ENCODE measurements at places on chromosomes 3 and 15.

- DNase-seq = peak; percentile 68
Observed at GRCh38 chr3:95721938-95722337, 1092.5 kb upstream of the EPHA6 start.

- no peak for DNase-seq
Observed at GRCh38 chr3:110341047-110341446, 730.6 kb upstream of the NECTIN3 start.

GRCh38 chr3:111151438-111151837 is 79.8 kb downstream of the NECTIN3 start:
- no peak for DNase-seq

DNA sequence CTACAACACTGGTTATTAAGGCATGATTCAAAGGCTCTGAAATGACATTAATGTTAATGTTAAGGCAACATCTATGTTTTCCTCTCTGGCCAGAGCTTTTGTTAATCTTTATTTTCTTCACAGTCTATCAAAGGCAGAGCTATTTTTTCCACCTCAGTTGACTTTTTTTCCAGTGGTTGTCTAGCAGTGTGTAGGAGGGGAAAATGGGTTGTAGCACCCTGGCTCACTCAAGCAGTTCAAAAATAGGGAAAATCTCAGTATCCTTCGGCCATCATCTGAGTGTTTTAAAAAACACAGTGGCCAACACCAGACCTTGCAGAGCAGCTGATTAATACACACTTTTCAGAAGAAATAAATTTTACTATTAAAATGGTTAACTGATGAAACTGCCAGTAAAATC is 21.4 kb downstream of the CBLB start:
- no peak for DNase-seq

DNA sequence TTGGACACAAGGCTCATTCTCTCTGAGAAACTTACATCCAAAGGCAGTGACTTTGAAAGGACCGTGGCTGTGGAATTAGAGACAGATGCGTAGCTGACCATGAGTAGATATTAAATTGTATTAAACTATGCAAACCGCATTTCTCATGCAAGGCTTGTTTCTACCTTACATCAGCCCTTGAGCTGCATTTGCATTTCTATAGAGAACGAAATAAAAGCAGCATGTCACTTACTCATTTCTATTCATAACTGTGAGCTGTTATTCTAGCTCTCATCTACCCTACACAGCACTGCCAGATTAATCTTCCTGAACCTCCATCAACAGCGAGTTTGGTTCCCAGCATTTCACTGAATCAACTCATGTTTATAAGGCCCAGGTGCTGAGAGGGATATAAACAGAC is 72.3 kb downstream of the THSD4 start:
- no peak for DNase-seq

- DNase-seq = no peak
Observed at GRCh38 chr3:183300996-183301562, 48.0 kb downstream of the B3GNT5 start.

- DNase-seq = no peak
Observed at GRCh38 chr3:196140224-196140623, 58.3 kb upstream of the TFRC start.

DNA sequence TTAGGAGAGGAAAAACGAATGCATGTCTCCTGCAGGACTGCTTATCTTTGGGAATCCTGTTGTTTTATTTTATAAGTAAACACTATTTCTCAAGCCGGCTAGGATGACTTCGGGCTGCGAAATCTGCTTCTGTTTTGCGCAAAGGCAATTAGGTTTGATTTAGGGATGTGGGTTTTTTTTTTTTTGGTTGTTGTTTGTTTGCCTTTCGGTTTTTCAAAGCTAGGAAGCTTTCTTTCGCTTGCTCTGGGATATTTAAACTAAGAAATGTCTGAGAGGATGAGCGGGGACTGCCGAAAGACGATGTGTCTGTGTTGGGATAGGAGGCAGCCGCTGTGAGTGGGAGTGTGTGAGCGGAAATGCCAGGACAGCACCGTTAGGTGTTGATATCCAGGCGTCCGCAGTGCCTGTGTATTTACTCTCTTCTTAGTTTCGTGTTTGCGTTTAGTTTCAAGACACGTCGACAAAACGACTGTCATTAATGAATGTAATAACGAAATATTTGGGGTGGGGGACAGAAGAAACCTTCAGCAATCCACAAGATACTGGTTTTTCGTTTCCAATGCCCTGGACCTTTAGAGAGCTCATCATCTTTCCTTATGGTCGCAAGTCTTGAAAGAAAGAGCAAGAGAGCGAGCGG is 604 bp downstream of the ISL2 start:
- peak; percentile 29 for DNase-seq

DNA sequence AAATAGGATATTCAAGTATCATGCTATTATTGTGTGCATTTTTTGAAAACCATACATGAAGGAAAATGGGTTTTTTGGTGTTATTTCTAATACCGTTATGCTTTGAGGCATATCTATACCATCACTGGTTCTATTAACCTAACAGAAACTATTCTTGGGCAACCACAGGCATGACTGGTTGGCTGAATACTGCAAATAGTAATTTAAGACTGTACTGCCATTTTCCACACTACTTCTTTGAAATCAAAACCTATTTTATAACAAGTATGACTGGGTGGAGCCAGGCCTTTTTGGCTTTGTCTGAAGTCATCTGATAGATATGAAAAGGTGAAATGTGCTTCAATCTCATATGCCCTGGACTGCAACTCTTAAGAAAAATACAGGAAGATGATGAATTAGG is 115.1 kb downstream of the ULK4 start:
- DNase-seq = no peak

DNA sequence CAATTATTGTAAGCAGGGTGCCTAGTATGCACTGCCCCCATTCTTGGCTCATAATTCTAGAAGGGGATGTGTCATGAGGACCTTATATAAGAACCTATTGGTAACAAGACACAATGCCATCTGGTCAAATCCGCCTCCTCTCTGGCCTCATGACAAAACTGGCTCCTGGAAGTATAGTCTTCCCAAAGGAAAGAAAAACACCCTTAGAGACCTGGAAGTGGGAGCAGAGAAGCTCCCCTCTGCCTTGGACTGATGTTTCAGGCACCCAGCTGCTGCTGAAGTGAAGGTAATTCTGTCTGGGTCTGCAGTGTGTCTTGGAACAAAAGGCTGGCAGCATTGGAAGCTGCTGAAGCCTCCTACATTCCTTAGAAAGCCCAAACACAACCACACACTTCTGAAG is 107.2 kb upstream of the CLSTN2 start:
- DNase-seq = no peak

DNA sequence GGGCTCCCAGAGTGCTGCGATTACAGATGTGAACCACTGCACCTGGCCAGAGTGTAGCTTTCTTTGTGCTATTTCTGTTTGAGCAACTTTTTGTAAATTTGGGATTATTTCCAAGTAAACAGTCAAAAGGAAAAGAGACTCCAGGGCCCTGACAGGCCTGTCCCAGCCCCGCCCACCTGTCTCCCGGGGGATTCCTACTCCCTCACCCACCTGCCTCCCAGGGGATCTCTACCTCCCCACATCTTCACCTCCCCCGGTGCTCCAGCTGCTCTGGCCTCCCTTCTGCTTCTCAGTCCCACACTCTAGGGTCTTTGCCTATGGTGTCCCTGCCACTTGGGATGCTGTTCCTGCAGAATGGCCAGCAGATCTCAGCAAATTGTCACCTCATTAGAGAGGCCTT is 7.0 kb downstream of the RHCG start:
- DNase-seq = no peak

- no peak for DNase-seq
Observed at GRCh38 chr3:123239756-123240155, 38.0 kb downstream of the SEC22A start.

- peak; percentile 31 for DNase-seq
Observed at GRCh38 chr3:179321668-179322285, 1.1 kb upstream of the ZNF639 start.

DNA sequence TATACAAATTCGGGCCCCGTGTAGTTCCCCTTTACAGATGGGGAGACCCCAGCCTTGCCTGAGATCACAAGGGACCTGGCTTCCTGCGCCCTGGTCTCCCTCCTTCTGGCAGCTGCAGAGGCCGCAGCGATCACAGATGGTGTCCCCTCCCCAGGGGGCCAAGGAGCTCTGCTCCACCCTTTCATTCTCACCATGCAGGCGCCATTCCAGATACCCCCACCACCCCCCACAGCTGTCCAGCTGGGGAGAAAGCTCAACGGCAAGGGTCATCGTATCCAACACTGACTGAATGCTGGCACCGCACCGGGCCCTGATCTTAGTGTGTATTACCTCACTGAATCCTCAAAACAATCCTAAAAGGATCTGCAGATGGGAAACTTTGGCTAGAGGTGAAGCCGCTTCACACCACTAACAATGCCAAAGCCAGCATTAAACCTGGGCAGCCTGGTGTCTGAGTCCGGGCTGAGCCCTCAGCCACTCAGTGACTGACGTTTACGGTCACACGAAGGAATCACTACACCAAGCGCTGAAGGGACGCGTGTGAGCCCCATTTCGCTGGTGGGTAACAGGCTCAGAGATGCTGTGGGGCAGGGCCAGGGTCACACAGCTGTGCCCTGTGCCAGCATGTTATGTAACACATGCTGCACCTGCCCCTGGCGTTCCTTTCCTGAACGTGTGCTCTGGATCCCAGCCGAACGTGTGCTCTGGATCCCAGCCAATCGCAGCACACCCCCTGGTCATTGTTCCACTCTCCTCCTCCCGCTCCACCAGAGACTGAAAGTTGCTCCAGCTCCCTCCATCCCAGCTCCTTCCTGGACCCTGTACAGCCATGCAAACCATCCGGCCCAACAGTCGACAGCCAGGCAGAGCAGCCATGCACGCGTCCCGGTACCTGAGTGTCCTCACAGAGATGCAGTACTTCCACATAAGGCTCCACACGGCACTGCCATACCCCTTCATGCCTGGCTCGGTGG is 51.8 kb downstream of the IQSEC1 start:
- DNase-seq = no peak

DNA sequence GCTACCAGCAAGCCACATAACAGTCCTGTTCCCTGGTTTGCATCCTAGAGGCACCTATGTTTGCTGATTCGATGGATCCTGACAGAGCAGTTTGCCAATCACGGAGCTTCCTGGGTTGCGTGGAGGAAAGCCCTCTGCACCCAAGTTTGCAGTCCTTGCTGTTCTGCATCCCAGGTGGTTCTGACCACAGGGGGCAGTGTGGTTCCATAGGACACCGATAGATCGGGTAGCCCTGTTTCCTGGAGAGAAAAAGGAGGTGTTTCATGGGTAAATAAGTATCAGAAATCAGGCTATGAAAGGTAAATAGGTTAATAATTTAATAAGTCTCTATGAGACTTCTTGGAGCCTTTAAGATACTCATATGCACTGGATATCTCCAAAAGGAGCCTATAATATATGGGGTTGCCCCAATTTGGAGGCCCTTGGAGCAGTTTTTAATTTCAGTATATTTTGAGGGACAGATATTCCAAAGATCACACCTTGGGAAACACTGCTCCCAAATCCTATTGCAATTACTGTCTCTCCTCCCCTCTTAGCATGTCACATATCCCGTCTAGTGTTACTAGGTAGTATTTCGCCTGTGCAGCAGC is 194.6 kb upstream of the TPM1 start:
- peak; percentile 45 for DNase-seq

DNA sequence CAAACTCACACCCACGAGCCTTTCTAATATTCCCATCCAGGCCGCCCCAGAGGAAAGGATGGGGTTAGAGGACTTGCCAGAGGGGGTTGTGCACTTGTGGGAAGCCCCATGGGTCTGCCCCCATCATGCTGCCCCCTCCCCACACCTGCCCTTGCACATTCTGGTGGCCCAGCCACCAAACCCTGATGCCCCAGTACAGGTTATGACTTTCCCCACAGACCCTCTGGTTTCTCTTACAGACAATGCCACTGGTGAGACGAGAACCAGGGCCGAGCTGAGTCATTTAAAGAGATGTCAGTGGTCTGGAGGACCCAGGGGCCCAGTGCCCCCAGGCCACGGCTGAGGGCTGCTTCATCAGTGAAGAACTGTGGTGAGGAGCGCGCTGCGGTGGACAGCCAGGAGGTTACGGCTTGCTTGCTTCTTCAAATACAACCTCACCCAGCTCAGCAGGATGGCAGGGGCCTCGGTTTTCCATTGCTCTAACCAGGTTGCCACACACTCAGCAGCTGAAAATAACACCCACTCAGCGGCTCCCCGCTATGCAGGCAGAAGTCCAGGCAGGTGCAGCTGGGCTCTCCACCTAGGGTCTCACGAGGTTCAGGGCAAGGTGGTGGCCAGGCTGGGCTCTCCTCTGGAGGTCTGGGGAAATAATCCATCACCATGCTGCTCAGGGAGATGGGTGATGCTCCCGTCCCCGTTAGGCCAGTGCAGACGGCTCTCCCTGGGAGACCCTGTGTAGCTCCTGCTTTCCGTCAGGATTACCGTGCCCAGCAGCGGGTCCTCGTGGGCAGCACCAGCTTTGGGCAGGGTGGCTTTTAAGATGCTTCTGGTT is 13.8 kb upstream of the SNRPA1 start:
- DNase-seq = no peak

DNA sequence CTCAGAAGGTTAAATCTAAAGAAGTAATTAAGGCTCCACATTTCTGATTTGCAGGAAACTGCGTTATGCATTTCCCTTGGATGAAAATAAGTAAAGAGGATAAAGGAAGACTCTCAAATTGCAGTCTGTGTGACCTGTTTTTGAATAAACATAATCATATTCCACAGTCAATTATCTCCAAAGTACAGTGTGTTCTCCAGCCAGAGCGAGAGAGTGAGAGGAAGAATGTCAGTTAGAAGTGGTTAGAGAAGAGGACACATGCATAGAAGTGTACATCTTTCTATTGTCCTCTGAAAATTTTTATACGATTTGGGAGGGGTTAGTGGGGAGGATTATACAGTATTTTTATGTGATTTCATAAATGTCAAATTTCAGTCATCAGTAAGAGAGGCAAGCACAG is 487.1 kb downstream of the LPP start:
- DNase-seq = no peak

DNA sequence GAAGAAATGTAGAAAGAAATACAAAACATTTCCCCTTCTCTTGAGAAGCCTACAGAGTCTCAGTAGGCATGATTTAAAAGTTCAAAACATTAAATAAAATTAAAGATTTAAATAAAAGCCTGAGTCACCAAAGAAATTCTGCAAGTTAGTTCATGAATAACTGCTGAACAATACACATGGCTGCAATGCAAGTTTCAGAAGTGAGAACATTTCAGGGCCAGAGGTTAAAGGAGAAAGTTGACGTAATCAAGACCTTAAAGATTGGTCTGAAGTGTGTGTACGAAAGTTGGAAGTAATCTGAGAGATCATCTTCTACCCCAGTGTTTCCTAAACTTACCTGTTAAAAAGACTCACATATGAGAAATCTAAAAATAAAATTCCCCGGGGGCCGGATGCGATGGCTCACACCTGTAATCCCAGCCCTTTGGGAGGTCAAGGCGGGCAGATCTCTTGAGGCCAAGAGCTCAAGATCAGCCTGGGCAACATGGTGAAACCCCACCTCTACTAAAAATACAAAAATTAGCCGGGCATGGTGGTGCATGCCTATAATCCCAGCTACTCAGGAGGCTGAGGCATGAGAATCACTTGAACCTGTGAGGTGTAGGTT is 108.7 kb upstream of the PHLDB2 start:
- no peak for DNase-seq
